Activated CD8-positive, alpha-beta T cell treated with anti-CD3 and anti-CD28 coated beads for 36 hours (primary cell): ENCODE measurements at places on chromosomes 3 and 15. TPM values are rescaled to one million over a fixed set of nuclear protein-coding genes. Genes with fewer than 3 reads are reported as not detected.

Gene TRA2B
- total RNA-seq = 210 TPM

Gene CKMT1B
- total RNA-seq = 0.41 TPM

Gene IMPG2
- total RNA-seq = 0.13 TPM

Gene SLC24A5
- total RNA-seq = not detected

DNA sequence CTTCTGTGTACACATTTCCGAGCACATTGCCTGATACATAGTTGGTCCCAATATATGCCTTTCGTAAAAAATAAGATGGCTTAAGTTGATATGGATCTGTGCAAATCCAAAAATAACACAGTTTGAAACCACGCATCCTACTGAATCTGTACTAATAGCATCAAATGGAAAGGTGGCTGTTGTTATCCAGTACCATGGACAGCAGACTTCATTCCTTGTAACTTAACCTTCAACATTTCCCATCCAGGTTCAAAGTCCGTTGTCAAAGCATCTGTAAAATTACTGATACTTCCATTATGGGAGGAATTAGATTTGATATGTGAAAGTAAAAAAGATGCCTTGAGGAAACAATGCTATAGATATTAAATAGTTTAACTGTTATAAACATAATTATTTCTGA, 65.5 kb upstream of the C3orf49 start:
- DNase-seq = no peak

DNA sequence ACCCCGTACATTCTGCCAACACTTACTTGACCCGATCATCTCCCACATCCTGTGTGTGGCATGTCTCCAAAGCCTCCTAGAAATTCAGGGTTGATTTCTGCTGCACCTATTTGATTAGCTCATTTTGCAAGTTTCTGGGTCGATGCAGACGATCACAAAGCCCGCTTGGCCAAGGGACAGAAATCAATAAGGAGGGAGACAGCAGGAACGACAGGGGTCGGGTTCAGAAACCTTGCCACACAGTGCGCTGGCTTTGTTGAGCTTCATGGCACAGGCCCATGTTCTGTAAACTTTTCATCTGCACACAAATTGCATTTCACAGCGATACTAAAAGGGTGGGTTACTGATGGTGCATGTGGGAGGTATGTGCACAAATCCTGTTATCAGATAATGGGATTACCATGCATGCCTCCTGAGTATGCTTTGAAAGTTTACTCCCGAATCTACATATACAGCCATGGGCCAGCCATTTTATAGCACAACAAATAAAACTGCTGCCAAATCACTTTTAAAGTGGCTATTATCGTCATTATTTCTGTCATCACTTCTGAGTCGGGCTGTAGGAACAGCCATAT, 95.9 kb upstream of the ATP11B start:
- DNase-seq = no peak

DNA sequence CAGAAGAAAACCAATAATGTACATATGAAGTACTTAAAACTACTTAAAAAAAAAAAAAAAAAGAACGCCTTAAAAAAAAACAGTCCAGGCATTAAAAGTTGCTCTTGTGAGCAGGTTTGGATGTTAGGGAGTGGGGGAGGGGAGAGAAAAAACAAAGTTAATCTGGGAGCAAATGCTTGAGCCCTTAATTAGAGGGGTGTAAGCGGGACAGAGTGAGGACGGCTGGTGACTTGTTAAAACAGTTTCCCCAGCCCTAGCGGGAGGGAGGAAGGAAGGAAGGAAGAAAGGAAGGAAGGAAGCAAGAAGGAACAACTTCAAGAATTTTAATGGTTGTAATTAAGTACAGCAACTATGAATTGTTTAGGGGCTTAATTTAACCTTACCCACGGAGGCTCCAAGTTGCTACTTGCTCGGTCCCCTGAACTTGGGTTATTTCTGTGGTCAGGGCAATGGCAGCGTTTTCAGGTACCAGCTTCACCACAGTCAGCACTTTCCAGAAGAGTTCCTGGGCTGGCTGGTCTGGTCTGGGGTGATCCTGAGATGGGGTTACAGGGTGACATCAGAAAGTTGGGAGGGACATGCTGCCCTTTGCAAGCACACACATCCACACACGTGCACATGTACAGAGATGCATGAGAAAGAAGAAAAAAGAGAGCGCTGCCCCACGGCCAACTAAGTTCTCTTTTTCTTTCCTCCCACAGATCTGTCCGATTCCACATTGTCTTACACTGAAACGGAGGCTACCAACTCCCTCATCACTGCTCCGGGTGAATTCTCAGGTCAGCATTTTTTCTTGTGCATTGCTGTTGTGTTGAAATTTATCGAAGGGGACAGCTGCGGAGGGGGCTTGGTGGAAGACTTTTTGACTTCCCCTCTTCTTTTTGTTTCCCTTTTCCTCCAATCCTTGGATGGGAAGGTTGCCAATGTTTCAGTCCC, 14.0 kb downstream of the SMAD6 start:
- DNase-seq = no peak

DNA sequence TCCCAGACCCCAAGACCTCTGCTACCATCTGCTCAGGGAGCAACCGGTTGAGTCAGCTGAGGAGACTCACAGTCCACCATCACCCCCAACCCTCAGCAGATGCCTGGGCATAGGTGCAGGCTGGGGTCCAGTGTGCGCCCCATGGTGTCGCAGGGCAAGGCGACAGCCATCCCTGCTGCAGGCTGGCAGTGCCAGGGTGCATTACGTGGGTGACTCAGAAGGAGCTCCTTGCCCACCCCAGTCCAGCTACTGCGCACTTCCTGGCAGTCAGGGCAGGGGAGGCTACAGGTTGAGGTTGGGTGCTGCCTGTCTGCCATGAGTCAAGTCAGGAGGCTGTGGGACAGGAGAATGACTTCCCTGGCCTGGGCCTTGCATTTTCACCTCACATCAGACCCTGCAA, 33.5 kb downstream of the RASGRF1 start:
- DNase-seq = no peak

DNA sequence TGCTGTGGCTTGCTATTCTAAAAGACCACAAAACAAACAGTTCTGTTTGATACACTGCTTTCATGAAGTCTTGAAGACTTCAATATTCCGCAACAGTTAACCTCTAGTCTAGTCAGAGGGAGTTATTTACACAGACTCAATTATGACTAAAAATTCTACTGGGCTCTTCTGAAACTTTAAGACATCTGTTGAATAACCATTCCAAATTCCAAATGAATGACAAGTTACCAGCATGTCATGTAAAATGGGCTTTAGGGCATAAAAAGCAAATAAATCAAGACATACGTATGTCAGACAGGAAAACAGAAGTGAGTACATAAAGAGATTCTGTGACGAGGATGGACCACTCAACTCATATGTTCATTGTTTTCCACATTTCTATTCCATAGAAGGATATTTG, 93.9 kb downstream of the PLOD2 start:
- DNase-seq = no peak

- no peak for DNase-seq
These were observed 320.0 kb upstream of the RARB start for GRCh38 chr3:25107918-25108617.

DNA sequence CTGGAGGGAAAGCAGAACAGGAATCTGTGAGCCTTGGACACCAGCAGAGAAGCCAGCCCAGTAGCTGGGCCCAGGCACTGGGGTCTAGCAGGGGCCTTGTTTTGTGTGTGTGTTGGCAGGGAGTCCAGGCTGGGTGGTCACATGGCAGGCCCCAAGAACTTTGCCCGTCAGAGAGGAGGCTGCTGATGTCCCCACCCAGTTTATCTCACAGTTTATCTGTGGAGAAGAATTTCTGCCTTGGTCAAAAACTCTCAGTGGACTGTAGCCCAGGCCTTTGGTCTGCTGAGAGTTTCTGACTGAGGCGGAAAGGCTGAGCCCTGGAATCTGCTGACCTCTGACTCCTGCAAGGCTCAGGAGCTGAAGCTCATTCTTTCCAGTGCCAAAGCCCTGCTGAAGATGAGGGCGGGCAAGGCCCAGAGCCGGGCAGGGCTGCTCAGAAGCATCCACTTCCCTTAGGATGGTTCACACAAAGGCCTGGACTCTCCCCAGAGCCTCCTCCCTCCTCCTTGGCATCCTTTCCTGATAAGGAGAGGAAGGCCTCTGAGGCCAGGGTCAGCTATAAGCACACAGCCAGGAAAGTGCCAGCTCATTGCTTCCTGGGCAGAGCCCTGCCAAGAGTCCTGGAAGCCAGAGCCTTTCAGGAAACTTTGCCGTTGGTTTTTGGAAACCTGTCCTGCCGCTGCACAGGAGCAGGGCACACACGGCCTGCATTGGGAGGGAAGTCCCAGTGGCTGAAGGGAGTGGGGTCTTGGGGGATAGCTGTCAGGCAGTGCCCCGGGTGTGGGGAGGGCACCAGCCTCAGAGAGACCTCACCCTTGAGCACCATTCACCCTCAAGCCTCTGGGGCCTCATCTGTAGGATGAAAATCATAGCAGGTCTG, 37.2 kb upstream of the SLCO2A1 start:
- DNase-seq = no peak

DNA sequence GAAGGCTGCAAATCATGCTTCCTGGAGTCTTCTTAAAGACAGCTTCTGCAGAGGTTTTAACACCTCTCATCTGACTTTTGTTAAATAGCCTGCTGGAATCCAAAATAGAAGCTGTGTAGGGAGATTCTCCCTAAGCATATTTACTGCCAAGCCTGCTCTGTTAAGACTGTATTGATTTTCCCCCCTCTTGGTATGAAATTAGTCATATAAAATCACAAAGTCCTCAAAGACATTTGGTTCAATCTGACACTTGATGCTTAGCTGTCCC, 94.6 kb downstream of the ITPR1 start:
- DNase-seq = no peak

DNA sequence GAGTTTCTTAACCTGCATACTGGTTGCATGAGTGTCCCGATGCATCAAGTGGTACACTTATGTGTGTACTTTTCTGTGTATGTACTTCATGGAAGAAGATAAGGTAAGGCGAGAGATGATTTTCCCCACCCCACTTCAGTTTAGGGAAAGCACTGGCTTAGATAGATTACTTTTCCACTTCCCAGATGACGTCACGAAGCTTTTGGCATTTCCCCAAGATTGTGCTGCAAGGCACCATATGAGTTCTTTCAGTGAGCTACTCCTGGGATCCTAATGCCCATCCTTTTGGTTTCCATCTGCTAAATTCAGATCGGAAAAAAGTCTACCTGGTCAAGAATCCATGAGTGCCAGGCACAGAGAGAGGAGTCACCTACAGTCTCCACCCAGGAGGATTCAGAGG, 4.5 kb downstream of the IL17RB start:
- DNase-seq = no peak

DNA sequence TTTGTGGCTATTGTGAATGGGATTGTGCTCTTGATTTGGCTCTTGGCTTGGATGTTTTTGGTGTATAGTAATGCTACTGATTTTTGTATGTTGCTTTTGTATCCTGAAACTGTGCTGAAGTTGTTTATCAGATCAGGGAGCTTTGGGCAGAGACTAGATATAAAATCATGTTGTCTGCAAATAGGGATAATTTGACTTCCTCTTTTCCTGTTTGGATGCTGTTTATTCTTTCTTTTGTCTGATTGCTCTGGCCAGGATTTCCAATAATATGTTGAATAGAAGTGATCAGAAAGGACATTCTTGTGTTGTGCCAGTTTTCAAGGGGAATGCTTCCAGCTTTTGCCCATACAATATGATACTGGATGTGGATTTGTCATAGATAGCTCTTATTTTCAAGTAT, 66.1 kb downstream of the CHCHD6 start:
- DNase-seq = no peak

DNA sequence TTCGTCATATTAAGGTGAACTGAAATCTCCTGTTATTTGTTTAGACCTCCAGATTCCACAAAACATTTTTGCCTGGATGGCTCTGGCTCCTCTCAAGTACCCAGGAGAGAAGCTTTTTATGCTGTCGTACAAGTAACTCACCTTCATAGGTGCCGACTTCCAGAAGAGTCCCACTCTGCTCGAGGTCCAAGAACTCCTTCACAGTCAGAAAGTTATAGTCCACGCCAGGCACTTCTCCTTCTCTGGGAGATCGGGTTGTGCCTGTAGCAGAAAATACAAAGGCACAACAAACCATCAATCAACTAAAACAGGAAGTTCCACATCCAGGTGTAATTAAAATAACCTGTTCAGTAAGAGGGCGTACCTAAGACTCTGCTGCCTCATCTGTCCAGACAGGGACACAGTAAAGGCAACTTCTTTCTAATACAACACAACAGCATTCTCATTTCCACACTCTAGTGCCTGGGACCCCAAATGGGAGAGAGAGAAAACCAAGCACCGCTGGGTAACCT, 545.3 kb downstream of the MAGI1 start:
- DNase-seq = no peak

GRCh38 chr3:22292681-22293080, 541.7 kb upstream of the ZNF385D start:
- no peak for DNase-seq

DNA sequence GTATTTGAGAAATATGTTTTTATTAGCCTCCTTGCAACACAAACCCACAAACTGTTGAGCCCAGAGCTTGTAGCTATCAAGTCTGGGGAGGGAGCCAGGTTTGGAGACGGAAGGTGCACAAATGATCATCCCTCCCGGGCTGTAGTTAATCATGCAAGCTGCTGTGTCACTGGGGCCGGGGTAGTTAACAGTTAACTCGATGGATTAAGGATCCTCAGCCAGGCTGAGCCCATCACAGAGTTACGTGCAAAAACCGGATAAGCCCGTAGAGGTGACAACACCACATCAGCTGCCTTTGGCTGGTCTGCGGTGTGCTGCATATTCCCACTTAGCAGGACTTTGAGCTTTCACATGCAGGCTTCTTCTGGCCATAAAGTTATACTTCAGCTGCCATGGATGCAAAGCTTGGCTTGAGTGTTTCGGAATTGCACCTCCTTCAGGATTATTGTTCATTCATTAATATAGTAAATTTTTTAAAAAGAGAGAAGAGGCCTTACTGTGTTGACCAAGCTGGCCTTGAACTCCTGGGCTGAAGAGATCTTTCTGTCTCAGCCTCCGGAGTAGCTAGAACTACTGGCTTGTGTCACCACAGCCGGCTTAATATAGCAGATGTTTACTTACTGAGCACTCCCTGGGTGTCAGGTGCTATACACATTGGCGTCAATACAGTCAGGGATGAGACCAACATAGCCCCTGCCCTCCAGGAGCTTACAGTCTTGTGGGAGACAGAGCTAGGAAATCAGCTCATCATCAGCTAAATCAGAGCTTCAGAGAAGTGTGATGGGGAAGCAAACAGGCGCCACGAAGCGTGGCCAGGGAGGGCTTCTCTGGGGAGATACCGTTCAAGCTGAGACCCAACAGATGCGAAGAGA, 226.8 kb upstream of the BHLHE40 start:
- DNase-seq = no peak
